Aorta (tissue), 5 donors: ENCODE measurements at places on chromosomes 2 and 18.
A peak's percentile ranks its signal among the peaks of the same experiment; 100 is the strongest.

- no peak for DNase-seq
Measured at GRCh38 chr18:21316296-21316695, 74.3 kb downstream of the GREB1L start.

- no peak for DNase-seq
Measured at GRCh38 chr2:98932164-98932563, 3.9 kb downstream of the CRACDL start.

GRCh38 chr2:176150584-176151441 is 537 bp upstream of the HOXD4 start:
- no peak for DNase-seq

- DNase-seq: no peak
Measured at GRCh38 chr2:145292166-145292565, 772.2 kb upstream of the ZEB2 start.

DNA sequence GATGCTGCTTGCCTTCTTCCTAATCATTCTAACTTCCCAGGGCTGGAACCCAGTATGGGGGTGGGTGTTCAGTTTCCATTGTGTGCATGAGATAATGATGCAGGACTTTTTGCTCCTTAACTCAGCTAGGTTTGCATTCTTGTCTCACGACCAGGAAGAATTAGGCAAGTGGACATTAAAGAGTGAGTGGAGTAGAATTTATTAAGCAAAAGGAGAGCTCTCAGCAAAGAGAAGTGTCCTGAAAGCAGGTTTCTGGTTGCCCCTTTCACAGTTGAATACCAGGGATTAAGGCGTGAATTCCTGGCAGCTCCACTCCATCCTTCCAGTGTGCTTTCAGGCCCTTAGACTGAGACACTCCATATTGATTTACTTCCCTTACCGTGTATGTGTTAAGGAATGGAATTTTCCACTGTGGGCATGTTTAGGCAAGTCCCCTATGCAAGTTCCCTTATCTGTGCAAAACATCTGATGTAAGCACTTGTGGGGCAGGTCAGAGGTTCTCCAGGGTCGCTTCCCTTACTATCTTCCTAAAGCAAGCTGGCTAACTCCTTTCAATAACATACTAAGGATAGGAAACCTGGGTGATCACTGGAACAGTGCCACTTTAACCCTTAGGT is 126.5 kb downstream of the GPR39 start:
- DNase-seq: no peak

- peak; percentile 63 for DNase-seq
Measured at GRCh38 chr2:19868701-19869580, 32.8 kb downstream of the TTC32 start.
